Stimulated activated CD4-positive, alpha-beta T cell treated with anti-CD3 and anti-CD28 coated beads, Interleukin-12 subunit alpha, Interleukin-12 subunit beta, amount 100 ng/mL, for 48 hours (primary cell): ENCODE measurements at places on chromosomes 7 and 10.
A peak's percentile ranks its signal among the peaks of the same experiment; 100 is the strongest.

GRCh38 chr10:100743626-100744135 is 1.7 kb upstream of the PAX2 start:
- no peak for DNase-seq

DNA sequence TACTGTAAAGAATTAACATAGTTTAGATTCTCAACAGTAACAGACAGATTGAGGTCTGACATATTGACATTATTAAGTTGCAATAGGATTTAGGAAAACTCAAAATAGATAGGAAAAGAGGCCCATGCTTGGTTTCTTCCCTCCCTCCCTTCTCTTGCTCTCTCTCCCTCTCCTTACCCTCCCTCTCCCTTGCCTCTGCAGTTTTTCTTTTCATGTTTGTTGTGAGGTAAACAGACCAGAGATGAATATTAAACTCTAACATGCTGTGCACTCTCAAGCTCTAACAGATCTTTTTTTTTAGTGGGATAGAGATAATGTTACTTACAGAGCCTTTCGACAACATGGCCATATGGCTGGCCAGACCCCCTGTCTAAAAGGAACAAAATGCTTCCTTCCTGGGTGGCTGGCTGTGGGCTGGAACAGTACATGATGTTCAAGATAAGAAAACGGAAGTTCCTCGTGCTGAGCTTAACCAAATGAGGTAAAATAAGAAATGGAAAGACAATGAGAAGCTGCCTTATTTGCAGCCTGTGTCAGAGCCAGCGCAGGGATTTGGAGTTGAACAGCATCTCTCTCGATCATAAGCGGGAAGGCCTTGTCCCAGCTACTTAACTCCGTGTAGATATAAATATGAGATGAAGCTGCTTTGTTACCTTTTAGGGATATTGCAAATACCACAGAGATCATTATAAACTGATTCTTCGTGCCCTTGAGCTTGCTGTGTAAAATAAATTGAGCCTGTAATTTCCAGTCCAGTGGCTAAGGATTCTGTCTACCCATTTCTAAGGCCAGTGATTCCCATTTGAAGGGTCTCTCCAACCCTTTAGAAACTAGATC is 391.9 kb upstream of the NPVF start:
- DNase-seq, result no peak

DNA sequence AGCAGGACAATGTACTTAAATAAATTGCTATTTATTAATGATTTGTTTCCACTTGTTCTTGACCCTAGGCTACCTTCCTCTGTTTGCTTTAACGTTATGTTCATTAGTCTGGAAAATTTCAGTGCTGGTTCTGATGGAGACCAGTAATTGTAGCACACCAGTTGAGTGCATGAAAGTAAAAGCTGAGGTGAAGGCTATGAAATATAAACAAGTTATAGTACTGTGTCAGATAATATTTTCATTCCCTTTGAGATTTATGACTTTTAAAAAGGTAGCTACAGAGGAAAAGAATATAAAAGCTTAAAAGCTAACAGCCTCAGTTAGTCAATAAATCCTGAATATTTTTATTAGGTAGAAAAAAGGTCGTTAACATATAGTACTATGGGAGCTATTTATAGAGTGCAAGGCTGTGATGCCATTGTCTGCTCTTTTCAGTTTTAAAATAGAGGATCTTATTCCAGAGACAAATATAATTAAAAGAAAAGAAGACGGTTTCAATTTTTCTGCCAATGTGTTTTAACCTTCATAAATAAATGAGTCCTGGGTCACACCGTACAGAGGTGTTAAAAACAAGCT is 351.8 kb upstream of the ETV1 start:
- no peak for DNase-seq

DNA sequence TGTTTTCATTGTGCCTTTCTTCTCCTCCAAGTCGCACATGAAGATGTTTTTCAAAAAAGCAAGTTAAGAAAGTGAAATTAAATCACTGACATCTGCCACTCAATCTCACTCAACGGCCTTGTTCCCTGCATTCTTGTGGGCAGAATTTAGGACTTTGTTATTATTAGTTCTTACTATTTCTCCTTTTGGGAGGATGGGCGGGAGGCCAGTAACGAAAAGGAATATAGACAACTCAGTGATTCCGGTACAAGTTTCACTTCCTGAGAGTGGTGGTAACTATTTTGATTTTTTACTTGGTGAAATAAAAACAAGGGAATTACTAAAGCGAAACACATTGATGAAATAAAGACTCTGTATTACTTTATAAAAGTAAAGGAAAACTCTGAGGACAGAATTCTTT is 231.9 kb upstream of the HABP2 start:
- DNase-seq, result no peak

GRCh38 chr7:22563621-22564241 is 63.7 kb upstream of the STEAP1B start:
- peak; percentile 24 for DNase-seq

- DNase-seq, result no peak
These were observed 401.2 kb downstream of the GFRA1 start for GRCh38 chr10:115871855-115872254.

DNA sequence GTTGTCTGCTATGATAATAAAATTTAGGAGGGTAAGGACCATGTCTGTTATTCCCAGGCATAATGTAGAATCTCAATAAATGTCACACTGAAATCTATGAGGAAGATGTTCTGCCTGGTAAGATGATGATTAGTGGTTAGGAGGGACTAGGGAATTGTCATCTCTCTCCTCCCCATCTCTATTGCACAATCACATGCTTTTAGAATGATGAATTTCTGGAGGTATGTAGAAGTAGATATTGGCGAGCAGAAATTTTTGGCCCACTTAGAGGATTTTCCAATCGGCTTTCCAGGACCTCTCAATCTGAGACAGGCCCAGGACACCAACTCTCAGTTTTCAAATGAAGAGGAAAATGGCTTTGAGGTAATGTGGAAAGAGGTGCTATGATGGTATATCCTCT is 2.0 kb upstream of the PITX3 start:
- DNase-seq, result no peak

DNA sequence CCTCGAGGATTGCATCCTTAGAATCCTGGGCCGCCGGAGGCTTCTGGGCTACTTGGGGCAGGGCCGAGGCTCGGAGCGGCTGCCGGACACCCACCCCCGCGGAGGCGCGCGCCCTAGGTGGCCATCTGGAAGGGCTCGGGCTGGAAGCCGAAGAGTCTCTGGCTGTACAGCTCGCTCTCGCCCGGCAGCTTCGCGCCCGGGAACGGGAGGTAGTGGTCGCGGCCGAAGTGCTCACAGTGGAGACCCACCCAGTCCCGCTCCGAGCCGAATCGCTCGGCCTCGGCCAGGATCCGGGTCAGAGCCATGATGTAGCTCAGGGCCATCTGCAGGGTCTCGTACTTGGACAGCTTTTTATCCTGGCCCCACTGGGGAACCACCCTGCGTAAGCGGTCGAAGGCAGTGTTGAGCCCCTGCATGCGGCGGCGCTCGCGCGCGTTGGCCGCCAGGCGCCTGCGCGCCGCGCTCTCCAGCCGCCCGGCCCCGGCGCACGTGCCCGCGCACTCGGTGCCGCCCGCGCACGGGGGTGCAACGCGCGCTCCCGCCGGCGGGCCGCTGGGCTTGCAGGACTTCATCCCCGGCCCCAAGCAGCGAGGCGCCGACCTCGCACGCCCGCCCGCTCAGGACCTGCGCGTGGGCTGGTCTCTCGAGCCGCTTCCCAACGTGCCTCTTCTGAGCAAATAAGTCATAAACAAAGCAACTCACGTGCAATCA is 652 bp downstream of the ATOH7 start:
- peak; percentile 23 for DNase-seq

DNA sequence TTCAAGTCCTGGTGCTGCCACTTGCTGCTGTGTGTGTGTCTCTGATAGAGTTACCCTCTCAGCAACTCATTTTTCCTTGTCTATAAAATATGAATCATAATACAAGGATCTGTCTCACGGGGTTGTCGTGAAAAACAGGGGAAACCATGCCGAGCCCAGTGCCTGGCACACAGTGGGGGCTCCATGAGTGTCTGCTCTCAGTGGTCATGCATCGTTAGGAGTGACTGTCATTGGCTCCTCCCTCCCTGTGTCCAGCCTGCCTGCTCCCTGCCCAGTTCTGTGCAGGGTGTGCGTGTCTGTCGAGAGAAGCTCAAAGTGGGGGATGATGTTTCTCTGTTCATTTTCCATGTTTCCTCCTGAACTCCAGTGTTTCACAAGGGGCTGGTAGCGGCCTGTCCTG is 83.6 kb upstream of the LRRC4 start:
- no peak for DNase-seq

DNA sequence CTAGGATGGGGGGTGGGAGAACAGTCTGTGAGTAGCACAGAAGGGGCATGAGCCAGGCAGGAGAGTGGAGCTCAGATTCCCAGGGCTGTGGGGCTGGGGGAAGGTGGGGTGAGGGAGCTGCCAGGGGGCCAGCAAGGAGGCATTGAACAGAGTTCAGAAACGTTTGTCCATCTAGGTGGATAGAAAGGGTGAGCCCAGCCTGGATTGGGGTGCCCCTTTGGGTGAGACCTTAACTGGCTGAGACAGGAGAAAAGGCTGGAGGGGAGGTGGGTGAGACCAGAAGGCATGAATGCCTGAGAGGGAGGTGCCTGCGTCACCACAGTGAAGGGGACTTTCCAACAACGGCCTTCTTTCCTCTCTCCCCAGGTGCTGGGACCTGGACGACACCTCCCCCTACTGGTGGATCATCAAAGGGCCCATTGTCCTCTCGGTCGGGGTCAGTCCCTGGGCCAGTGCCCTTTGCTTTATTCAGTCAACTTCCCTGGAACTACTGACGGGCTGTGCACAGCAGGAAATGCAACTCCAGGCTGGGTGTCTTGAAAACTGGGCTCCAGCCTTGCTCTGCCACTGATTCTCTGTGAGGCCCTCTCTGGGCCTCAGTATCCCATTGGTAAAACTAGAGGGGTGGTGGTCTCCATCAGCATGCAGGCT is 11.0 kb downstream of the GHRHR start:
- DNase-seq, result peak; percentile 50

- no peak for DNase-seq
These were observed 46.6 kb downstream of the AGMO start for GRCh38 chr7:15515252-15515651.

DNA sequence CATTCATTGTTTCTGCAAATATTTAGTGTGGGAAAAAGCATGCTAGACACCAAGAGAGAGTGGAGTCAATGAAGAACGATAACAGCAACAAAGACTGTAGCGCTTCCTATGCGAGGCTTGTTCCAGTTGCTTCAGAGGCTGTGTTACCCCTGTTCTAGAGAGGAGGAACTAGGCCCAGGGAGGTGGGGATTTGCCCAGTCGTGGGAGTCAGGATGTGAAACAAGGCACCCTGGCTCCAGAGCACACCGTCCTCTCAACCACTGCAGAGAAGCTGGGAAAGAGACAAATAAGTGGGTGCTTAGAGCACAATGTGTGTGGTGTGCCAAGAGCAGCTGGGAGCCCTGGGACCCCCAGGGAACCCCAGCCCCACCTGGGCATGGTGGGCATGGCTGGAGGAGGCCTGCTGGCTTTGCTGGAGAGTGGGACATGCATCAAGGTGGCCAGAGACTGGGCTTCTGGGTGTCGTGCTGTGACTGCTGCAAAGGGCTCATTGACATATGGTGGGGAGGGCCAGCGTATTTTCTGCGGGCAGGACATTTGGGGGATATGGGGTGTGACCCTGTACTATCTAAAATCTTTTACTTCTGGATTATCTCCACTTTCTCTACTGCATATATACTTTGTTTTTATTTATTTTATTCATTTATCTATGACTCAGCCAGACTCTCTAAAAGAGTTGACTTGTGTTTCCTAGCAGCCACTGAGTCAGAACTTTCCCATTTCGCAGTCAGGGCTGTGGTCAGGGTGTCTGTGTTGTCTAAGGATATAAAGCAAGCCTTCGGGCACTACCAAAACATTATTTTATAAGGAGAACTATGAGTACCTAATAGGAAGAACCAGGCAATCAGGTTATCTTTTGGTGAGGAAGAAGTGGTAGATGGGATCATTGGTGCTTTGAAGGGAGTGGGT is 95.4 kb downstream of the TCF7L2 start:
- no peak for DNase-seq

DNA sequence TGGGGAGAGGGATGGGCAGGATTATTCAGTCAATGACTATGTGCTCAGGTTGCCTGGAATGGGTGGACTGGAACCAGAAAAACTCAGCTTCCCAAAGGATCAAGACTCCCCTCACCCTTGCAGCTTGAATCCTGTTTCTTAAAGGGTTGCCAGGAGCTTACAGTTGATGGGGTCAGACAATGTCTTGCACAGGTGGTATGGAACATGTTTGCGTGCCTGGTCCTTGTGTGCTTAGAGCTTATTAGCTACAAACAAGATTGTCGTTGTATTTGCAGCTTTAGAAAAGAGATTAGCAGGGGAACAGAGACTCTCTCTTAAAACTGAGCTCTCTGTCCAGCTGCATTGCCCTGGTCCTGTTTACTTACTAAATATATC is 56.9 kb downstream of the PRR15 start:
- DNase-seq, result no peak

DNA sequence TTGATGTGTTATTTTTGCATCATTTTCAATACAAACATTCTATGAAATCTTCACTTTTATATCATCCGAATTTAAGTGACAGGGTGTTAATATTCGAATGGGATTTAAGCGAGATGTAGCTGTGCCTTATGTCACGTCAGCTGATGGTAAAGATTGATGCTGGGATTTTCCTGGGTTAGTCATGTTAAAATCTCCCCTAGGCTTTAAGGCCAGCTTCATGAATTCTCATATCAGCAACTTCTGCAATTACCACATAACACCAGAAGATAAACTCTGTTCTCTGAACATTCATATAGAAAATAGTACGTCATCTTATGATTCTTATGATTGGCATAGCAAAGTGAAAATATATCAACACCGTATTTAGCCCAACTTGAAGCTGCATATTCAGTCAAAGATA is 669.2 kb downstream of the PCDH15 start:
- no peak for DNase-seq

GRCh38 chr10:102468683-102469082 is 17.3 kb upstream of the C10orf95 start:
- no peak for DNase-seq

GRCh38 chr7:104878577-104878976 is 135.4 kb upstream of the KMT2E start:
- DNase-seq, result no peak

- no peak for DNase-seq
These were observed 71.3 kb upstream of the CPXM2 start for GRCh38 chr10:123962756-123963530.

- DNase-seq, result no peak
These were observed 843.6 kb downstream of the PCDH15 start for GRCh38 chr10:53957401-53957800.

GRCh38 chr7:40948239-40948638 is 754.7 kb downstream of the INHBA start:
- no peak for DNase-seq

DNA sequence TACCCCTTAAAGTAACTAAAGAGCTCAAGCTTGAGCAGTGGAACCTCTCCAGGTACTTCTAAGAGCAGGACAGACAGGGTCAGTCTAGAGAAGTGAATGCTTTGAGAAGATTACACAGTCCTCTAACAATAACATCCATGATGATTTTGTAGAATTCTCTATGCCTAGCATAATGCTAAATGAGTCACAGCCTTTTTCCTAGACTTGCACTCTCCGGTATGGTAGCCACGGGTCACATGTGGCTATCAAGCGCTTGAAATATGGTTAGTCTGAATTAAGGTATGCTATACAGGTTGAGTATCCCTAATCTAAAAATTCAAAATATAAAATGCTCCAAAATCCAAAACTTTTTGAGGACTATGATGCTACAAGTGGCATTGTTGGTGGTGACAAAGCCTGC is 166.6 kb upstream of the MKLN1 start:
- DNase-seq, result no peak
